Cerebellum (tissue), 4 donors: ENCODE measurements at places on chromosomes 1 and 21. TPM values are rescaled to one million over a fixed set of nuclear protein-coding genes. Genes with fewer than 3 reads are reported as not detected.

The CFAP107 gene
- total RNA-seq = 0.91 TPM

The KCND3 gene
- 34.1 TPM for total RNA-seq

The FAM177B gene
- total RNA-seq = 0.18 TPM

The IFI44 gene
- 19.4 TPM for total RNA-seq

The CAPZB gene
- 45.8 TPM for total RNA-seq

The PIK3R3 gene
- total RNA-seq = 58.9 TPM

The TRAF5 gene
- 19.5 TPM for total RNA-seq

The LHX8 gene
- total RNA-seq = 0.64 TPM

The LMO4 gene
- total RNA-seq = 47.1 TPM

The YBEY gene
- 13.4 TPM for total RNA-seq

The BACE2 gene
- total RNA-seq = 6.0 TPM

The LCE2A gene
- not detected for total RNA-seq

The NEGR1 gene
- 28.7 TPM for total RNA-seq

The TSSK3 gene
- total RNA-seq = 1.8 TPM

The GNG5 gene
- total RNA-seq = 7.4 TPM

The SPRR1A gene
- total RNA-seq = not detected

The GFI1 gene
- total RNA-seq = not detected

The CYP4Z1 gene
- 1.4 TPM for total RNA-seq

The IGSF3 gene
- total RNA-seq = 75.4 TPM
